ENCODE measurements at places on chromosomes 2 and 18.

GRCh38 chr2:212708355-212708754 lies 169.8 kb upstream of the ERBB4 start:
- DNase-seq = no peak

DNA sequence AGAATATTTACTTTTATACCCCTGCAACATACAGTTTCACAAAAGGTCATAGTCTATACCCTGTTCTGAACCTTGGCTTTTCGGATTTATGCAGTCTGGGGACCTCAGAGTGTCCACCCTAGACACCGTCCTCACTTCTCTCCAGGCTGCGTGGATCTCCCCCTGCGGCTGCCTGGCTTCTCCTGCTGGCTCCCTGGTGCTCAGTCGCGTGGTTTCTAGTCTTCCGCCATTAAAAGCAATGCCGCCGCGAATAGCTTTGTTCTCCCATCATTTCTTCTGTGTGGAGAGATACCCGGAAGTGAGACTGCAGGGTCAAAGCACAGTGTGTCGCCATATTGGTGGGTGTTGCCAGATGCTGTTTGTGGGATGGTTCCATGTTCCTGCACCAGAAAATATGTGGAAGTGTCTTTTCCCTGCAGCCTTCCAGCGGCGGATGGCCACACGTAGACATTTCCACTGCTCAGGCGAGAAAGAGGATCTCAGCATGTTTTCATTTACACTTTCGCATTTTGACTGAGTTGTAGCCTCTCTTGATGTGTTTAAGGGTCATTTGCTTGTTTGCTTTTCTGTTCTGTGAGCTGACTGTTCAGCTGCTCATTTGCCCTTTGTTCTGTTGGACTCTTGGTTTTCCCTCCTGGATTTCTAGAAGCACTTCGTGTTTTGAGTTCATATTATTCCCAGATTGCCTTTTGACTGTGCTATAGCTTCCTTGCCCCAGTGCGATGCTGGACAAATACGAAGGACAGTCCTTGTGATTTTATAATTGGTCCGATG lies 22.9 kb upstream of the ASB1 start:
- no peak for DNase-seq

- no peak for DNase-seq
Measured at GRCh38 chr2:132404056-132404455, 12.5 kb upstream of the GPR39 start.

DNA sequence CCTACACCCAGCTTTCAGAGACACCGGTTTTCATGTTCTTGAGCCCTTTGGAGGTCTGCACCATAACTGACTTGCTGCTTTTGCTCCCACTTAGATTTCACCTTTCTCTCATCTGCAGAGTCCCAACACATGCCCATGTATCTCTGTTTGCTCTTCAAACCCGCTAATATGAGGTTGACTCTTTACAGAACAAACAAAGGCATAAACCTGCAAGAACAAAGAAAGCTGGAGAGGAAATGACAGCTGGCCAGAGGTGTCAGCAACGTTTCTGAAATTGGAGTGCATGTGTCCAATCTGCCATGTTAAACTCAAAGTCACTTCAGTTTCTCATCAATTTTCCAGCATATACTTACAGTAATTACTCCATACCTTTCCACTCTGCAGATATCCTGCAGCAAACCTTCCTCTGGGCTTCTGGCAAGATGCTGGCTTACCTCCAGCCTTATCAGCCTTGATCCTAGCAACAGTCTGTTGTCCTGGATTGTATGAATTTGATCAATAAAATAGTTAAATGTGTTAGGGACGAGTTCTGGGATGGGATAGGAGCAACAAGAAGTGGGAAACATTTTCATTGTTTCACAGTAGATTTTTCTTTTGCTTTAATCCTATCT lies 157.4 kb downstream of the FHOD3 start:
- DNase-seq = no peak

DNA sequence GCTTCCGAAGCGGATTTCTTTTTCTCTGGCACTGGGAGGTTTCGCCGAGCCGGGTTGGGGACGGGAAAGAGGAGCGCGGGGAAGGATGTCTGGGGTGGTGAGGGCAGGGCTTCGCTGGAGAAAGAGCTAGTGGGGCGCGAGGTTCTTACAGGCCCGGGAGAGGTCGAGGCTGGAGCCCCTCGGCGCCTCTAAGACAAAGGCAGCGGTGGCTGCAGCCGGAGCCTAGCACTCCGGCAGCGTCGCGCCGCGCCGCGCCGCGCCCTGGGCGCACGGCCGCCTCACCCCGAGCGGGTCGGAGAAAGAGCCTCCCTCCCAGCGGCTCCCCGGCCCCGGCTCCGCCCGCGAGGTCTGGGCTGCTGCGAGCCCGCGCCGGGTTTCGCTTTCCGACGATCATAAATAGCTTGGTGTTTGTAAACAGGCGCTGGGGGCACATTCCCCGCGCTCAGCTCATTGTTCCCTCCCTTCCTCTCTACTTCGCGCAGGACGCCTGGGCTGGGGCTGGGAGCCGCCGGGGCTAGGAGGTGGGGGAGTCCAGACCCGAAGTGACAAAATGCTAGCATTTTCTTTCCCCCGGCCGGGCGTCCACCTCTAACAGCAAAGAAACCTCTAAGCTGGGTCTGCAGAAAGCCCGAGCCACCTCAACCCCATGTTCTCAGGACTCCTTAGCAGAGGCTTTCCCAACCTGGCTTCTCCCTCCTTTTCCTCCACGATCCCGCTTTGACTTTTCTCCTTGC lies 813 bp upstream of the MEIS1 start:
- DNase-seq = no peak

DNA sequence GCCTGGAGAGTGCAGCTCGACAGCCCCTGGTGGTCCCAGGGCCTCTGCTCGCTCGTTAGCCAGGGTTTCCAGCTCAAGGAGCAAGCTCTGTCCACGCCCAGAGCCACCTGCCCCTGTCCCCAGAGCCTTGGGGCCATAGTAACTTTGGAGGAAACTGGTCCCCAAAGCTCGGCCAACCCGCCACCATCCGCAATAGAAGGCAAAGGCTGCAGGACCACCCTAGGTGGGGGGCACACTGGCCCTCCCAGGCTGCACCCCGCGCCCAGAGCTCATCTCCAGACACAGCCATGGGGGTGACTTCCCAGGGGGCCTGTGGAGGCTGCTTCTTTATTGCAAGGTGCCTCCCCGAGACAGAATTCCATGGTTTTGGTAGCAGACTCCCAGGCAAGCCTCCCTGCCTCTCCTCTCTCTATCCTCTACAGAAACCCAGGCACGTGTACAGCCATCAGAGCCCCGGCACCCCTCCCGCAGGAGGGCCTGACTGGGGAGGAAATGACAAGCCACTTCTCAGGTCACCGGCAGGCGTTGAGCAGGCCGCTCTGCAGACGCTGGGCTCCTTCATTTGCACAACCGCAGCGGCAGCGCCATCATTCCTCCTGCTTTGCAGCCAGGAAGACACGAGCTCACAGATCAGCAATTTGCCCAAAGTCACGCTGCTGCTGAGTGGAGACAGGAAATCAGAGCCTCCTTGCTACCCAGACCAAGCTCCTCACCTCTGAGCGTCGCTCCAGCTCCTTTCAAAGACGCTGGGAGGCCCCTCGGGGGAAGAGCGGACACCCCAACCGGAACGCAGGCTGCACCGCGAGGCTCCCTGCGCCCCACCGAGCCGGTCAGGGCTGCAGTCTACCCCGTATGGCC lies 80.2 kb downstream of the NDUFA10 start:
- no peak for DNase-seq

GRCh38 chr2:122736279-122736678 lies 980.8 kb downstream of the TSN start:
- DNase-seq = no peak

- DNase-seq = peak; percentile 61
Measured at GRCh38 chr2:216315802-216316603, 56.3 kb downstream of the MARCHF4 start.

GRCh38 chr2:205563646-205564045 lies 118.7 kb upstream of the NRP2 start:
- DNase-seq = no peak

DNA sequence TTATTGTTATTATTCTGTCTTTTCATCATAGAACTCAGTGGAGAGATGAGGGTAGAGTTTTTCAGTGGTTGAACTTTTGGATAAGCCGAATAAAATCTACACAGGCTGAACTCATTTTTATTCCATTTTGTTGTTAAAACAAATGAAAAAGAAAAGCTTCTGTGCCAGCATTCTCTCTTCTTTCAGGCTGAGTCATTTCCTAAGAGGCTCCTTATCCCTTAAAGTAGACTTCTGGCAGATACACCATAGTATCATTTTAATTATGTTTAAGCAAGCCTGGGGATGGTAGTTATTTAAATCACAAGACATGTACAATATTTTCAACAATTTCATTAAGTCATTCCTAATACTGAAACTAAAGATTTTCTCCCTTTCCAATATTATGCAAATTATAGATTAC lies 1364.0 kb upstream of the NRXN1 start:
- no peak for DNase-seq

DNA sequence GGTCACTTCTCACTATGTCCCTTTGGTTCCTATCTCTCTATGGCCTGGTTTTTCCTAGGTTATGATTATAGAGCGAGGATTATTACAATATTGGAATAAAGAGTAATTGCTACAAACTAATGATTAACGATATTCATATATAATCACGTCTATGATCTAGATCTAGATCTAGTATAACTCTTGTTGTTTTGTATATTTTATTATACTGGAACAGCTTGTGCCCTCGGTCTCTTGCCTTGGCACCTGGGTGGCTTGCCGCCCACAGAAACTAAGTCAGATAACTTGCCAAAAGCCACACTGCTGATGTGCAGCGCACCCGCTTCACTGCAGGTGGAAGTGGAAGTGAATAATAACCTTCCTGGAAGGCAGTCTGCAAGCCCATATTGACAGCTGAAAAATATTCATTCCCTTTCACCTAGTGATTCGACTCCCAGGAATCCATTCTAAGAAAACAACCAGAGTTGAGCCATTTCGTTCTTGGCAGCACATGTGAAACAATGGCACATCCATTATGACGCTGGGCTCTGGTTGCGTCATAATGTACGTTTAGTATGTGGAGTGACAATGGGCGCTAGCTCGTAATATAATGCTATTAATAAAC lies 725 bp upstream of the ANKRD53 start:
- DNase-seq = no peak

DNA sequence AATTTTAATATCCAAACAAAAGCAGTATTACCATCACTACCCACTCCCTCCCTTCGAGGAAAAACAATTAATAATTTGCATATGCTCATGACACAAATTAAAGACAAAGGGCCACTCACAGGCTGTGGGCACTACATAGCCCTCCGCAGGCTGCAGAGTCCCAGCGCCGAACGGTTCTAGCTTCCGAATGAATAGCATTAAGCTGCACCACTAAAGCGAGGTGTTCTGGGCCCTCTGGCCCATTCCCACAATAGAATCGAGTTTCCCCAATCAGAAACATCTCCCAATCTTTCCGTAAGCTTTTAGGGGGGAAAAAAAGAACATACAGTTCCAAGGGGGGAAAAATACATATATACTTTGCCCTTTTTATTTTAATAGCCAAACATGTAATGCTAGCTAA lies 14.5 kb upstream of the SIX3 start:
- no peak for DNase-seq

- DNase-seq = no peak
Measured at GRCh38 chr2:114688241-114688640, 245.8 kb downstream of the DPP10 start.

- no peak for DNase-seq
Measured at GRCh38 chr2:112811276-112811831, 25.2 kb downstream of the IL1B start.

GRCh38 chr18:12398625-12399024 lies 9.1 kb upstream of the PRELID3A start:
- no peak for DNase-seq

- DNase-seq = no peak
Measured at GRCh38 chr2:222057347-222058073, 241.3 kb downstream of the PAX3 start.

DNA sequence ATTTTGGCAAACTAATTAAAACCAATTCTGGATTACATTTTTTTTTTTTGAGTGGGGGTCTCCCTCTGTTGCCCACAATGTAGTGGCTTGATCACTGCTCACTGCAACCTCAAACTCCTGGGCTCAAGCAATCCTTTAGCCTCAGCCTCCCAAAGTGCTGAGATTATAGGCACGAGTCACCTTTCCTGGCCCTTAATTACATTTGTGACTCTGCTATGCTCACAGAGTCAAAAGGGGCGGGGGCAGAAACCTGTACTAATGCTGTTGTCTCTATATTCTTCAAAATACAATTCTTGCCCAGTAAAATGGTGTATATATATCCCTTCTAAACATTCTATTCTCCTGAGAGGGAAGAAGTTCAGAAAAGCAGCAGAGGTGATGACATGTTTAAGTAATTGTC lies 23.2 kb downstream of the PRKD3 start:
- no peak for DNase-seq

DNA sequence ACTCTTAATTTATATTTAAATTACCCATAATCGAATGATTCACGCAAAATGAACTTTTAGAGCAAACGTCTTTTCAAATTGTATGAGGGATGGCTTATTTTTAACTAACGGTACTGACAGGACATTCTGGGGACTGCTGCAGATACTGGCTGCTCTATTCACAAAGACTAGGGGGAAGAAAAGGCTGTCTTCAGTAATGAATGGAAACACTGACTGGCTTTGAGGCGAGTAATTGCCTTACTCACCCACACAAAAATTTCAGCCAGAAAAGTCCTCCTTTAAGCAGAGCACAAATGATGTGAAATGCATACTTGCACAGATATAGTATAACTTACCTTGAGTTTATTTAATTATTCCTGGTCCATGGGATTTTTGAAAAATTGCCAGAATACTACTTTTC lies 852.6 kb downstream of the DPP10 start:
- DNase-seq = no peak

GRCh38 chr2:230861552-230862255 lies 3.0 kb upstream of the ITM2C start:
- no peak for DNase-seq

DNA sequence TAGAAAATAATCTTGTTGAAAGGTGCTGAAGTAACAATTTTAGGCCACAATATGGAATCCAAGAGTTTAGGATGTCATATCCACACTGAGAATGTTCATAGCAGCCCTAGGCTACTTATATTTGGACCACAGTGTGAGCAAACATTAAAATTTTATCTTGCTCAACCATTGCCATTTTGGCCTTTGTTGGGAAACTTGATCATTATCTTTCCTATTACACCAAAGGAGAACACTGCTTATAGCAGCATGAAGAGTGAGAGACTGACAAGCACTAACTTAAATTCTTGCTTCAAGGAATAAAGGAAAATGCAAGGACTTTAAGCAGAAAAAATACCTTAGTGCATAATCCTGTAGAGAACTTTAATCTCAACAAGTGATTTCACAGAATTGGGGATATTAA lies 86.3 kb upstream of the LRRTM4 start:
- DNase-seq = no peak

- DNase-seq = no peak
Measured at GRCh38 chr2:36480636-36481035, 117.3 kb downstream of the FEZ2 start.

GRCh38 chr18:48785091-48785614 lies 165.6 kb downstream of the SMAD7 start:
- no peak for DNase-seq

- DNase-seq = no peak
Measured at GRCh38 chr18:47409519-47409918, 158.1 kb upstream of the SKOR2 start.

- DNase-seq = no peak
Measured at GRCh38 chr2:157260533-157261198, 3.2 kb downstream of the GALNT5 start.

Measured in retinal pigment epithelial cell (primary cell).